RPMI8226 (cell line): ENCODE measurements at places on chromosomes 12 and 14.

DNA sequence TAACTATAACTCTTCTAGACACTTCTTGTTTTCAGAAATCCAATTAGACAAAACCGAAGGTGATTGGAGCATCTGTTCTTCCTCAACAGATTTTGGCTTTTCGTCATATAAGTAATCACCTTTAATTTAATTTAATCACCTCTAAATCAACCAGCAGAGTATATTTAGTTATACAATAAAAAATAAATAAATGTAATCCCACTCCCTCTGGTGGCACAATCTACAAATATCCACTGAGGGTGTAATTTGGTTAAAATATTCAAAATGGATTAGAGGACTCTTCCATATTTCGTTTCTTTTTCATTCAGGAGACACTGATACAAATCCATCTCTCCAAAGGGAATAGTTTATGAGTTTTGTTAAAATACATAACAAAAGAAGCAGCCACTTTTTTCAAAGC is 18.3 kb upstream of the SLC35F4 start:
- no peak for DNase-seq

GRCh38 chr14:94043111-94043755 is 17.1 kb downstream of the OTUB2 start:
- DNase-seq = no peak

GRCh38 chr14:79580414-79580813 is 630.9 kb downstream of the DIO2 start:
- no peak for DNase-seq

DNA sequence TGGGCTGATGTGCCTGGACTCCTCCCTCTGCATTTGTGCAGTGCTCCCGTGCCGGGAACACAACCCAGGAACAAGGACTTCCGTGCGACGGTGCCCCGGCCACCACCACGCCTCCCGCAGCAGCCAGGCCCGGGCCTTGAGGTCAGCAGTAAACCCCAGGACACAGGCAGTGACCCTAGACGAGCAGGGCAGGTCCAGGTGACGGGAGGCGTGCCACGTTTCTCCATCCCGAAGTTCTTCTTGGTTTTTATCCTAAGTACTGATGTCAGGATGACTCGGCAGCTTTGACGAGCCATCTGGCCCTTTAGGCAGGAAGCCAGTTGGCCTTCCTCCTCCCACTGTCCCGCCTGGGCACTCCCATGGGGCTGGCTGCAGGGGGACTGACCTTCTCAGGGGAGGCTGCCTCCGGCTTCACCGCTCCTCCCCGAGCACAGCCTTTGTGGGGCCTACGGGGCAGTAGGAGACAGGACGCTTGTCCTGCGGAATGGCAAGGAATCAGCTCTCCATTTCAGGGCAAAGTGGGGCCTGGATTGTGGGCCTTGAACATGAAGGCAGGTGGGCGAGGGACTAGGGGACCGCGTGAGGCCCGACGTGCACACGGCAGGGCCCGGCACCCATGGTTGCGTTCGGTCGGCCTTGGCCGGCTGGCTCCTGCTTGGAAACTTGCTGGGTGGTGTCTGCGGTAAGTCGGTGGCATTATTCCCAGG is 94.1 kb downstream of the FBXL14 start:
- no peak for DNase-seq

DNA sequence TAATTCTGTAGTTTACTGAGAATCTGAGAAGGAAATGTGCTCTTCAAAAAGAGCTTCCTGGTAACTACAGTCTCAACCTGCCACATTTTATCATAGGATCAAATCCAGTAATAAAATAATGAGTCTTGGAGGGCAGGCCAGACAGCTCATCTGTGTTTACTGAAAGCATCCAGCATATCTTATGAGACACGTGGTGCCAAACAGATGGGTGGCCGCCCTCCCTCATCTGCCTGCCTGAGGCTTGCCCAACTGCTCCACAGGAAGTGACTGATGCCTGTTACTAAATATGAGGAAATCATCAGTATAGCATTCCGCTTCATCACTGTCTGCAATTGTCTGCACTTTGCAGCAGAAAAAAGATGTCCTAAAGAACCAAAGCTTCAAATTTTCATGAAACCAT is 13.5 kb downstream of the DHRS7 start:
- DNase-seq = no peak

- no peak for DNase-seq
Measured at GRCh38 chr12:99758997-99759396, 111.4 kb downstream of the GARIN6 start.

DNA sequence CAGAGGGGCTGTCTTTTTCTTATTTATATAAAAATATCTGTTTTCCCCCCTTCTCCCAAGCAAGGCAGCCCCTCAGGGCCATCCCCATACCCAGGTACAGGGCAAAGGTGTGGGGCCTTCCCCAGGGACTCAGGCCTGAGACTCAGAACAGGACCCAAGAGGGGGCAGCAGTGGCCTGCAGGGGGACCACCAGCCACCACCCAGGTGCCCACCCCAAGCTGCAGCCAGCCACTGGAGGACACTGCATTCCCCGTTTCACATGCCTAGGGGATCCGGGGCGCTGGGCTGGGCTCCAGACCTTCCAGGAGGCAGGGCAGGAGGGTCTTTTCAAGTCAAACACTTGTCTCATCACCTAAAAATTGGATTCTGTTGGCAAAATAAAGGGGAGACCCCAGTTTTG is 83.3 kb downstream of the SCARB1 start:
- no peak for DNase-seq

GRCh38 chr14:74616507-74616906 is 4.5 kb upstream of the LTBP2 start:
- DNase-seq = no peak

GRCh38 chr12:107859367-107859766 is 84.9 kb downstream of the ASCL4 start:
- DNase-seq = no peak

DNA sequence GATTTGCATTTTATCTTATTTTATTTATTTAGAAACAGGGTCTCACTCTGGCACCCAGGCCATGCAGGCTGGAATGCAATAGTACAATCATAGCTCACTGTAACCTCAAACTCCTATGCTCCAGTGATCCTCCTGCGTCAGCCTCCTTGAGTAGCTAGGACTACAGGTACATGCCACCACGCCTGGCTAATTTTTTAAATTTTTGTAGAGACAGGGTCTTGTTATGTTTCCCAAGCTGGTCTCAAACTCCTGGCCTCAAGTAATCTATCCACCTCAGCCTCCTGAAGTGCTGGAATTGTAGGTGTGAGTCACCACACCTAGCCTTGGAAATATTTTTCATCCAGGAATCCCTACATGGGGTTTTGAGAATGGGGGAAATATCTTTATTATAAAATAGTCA is 84.6 kb downstream of the MAPKAPK5 start:
- DNase-seq = no peak

DNA sequence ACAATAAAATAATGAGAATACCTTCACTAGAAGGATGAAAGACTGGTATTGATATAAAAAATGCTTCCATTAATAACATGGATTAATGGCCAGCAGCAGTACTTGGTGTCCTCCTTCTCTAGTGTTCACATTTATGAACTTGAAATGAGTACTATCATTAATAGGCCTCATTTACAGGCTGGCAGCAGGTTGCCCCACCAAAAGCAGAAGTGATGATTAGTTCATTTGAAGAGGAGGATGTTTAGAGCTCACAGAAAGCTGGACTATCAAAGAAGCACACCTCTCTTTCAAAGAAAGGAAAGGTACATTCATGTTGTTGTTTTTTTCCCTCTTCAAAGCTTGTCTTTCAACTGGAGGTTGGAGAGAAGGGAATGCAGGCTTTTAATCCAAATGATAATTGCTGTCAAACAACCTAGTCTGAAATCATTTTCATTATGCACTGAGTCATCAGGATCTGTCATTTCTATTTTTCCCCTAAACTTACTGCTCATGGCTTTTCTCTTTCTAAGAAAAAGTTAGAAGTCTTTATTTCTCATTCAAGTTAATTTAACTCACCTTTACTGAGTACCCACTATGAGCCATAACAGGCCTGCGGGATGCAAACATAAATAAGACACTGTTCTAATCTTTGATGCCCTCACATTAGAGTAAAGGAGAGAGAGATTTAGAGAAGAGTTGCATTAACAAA is 157.9 kb upstream of the GRIP1 start:
- no peak for DNase-seq

DNA sequence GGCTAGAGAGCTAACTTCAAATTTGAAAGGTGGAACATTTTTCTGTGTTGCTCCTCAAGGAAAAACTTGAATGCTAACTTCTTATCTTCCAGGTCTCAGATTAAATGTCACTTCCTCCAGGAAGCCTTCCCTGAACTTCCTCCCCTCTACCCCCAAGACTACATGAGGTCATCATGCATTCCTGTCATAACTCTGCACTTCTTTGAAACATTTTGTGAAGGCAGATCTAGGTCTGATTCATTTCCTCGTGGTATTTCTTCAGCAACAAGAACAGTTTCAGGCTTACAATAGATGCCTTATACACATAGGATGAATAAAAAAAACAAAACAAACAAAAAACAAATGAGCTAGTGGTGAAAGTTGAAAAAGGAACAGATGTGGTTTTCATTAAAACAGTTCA is 97.1 kb upstream of the SRRM4 start:
- no peak for DNase-seq

DNA sequence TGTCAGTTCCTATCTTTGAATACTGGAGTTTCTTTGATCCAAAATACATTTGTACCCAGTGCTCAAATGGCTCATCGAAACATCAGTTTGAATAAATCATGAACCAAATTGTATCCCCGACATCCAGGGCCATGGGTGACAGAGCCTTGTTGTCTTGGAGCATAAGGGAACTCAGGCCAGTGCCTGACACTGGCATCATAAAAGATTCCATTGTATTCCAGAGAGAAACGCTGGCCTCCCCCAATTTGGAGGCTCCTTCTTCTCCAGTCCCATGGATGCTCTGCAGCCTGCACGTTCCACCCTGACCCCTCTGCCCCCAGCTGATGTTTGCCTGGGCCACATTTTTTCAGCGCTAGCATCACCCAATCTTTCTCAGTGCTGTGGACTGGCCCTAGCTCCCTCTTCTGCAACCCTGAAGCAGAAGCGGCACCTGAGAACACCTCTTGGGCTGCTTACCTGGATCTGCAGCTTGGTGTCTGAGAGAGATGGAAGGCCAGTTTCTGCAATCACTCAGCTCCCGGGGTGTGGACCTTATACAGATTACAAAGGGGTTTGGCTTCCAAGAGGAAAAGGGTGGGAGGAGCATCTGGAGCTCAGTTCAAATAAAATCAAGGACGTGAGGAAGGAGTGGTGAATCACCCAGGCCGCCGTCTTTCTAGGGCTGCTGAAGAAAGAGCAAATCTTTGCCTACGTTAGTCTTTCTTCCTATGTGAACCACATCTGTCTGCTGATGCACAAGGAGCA is at the start of gene RNASE1:
Gene RNASE1, minus strand, starts transcription at position 504 of the 744 bp plus-strand sequence. CDS start 776 bp downstream, outside the sequence.
- DNase-seq = no peak

DNA sequence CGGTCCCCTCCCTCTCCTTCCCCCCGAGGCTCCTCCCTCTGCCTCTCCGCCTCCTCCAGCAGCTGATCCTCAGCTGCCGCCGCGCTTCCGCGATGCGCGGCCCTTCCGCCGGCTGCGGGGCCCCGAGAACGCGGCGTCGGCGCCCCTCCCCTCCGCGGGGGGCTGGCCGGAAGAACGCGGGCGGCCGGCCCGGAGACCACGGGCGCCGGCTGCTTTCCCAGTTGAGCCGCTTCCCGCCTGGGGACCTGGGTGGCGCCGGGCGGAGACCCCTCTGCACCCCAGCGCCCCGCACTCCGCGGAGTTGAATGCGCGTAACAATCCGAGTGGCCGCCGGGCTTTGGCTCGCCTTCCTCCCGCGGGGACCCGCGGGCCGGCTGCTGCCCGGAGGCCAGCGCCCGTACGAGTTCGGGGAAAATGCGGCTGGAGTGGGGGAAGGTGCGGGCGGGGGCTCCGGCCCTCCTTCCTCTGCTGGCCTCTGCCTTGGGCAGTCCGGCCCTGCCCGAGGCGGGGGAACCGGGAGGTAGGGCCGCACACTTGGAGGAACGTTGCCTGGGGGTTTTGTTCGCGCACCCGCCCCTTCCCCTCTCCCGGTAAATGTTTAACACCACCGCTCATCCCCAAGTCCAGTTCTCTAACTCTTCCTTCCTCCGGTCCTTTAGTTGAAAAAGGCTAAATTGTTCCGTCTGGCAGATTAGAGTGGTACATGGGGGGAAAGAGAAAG is 393 bp upstream of the DCAF5 start:
- DNase-seq = peak; percentile 92

- DNase-seq = no peak
Measured at GRCh38 chr12:121576851-121577391, 3.9 kb downstream of the KDM2B start.

DNA sequence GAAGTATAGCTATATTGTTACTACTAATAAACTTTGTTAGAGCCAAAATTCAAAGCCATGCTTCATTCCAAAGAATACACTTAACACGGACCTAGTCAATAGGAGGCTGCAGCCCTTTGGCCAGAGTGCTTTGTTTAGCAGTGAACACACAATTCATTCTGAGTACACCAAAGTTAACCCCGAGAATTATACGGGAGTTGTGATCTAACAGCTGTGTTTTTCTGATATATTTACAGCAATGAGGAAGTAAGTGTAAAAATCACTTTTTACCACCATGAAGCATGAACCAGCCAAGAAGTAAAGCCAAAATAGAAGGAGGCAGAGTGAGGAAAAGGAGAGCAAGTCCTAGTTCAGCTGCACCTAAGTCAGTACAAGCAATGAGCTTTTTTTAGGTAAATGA is 156.8 kb upstream of the PDE3A start:
- DNase-seq = no peak

DNA sequence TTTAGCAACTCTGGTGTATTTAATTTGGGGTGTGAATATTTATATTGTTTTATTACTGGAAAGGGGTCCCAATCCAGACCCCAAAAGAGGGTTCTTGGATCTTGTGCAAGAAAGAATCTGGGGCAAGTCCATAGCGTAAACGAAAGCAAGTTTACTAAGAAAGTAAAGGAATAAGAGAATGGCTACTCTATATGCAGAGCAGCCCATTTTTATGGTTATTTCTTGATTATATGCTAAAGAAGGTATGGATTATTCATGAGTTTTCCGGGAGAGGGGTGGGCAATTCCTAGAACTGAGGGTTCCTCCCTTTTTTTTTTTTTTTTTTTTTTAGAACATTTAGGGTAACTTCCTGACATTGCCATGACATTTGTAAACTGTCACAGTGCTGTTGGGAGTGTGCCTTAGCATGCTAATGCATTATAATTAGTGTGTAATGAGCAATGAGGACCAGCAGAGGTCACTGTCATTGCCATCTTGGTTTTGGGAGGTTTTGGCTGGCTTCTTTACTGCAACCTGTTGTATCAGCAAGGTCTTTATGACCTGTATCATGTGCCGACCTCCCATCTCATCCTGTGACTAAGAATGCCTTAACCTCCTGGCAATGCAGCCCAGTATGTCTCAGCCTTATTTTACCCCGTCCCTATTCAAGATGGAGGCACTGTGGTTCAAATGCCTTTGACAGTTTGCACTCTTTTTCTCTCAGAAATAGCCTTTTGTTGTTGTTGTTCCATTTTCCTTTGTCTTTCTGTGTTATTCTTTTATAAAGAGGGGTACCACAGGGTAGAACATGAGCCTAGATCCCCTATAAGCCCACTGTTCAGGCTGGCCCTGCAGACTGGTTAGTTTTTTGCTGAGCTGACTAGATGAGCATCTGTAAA is 75.5 kb upstream of the DCD start:
- DNase-seq = peak; percentile 50

DNA sequence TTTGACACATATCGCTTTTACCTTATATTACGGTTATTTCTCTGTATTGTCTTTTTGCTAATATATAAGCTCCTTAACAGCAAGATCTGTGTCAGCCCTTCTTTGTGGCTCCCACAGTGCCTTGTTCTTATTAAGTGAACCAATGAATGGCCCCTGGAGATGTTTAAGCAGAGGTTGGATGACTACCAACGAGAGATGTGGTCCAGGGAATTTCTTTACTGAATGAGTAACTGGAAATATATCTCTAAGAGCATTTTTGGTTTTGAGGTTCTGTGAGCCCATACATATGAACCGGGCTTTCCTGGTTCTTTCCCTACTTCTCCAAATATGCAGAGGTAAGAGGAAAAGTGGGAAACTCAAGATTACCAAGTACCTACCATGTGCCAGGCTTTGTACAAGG is 23.5 kb downstream of the CALCOCO1 start:
- DNase-seq = no peak
